Right lung (tissue), 10 donors: ENCODE measurements at places on chromosomes 16 and 17. TPM values are rescaled to one million over a fixed set of nuclear protein-coding genes. Genes with fewer than 3 reads are reported as not detected.

DNA sequence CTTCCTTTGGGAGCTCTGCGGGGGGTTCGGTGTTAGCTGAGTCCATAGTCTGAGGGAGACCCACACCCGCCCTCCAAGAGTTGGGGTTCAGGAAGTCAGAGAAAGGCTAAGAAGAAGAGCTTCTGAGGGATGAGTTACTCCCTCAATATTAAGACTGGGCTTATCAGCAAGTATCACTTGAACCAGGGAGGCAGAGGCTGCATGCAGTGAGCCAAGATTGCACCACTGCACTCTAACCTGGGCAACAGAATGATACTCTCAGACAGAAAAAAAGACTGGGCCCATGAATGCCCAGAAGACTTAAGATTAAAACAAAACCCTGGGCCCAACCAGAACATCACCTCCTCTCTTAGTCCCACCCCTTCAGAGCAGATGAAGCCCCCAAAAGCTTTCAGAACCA lies 6.0 kb downstream of the NKIRAS2 start:
- no peak for DNase-seq

Gene LRRC75A
- polyA plus RNA-seq = 5.7 TPM

Gene SNN
- polyA plus RNA-seq = 36.5 TPM

Gene IL34
- 0.63 TPM for polyA plus RNA-seq

DNA sequence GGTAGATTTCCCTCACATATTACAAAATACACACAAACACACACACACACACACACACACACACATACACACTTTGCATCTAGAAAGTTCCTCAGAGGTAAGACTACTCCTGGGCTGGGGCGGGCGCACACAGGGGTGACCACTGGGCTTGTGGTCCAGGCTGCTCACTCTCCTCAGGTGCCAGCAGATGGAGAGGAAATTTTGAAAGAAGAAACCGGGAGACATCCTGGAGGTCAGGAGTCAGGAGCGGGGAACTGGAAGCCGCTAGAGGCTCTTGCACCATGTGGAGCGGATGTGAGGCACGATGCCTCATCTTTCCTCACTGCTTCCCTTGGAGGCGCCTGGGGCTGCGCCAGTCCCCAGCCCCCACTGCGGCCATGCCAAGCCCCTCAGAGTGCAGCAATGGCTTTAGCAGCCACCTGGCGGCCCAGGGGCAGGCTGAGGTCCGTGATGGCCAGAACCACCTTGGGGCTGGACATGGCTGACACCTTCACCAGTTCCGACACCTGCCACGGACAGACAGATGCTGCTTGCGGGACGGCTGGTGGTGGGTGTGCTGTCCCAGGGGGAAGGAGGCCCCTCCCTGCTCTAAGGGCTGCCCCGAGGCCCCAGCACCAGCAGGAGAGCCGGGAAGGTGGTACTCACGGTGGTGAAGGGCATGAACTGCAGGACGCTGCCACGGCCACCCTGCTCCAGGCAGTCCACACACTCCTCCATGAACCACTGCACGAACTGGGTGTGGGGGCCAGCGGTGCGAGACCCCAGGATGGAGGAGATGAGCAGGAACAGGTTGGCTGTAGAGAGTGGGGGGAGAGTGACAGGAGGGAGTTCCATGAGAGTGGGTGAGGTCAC lies 4.1 kb downstream of the CSF3 start:
- DNase-seq = no peak

Gene DCAF7
- polyA plus RNA-seq = 101 TPM

DNA sequence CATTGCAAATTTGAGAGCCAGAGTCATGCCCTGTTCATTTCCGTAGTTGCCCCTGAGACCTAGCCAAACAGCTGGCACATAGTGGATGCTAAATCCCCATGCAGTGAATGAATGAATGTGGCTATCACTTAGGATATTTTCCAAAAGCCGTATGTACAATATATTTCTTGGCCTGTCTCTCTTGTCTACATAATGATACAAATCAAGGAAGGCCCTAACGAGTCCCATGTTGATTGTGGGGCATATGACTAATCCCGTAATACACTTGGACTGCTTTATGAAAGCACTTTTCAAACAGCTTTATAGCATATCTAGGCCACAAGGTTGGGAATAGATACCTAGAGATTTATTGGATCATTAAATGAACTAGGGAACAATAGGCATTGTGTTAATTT lies 478.0 kb downstream of the SLC39A11 start:
- DNase-seq = no peak

Gene TEKT5
- polyA plus RNA-seq = 0.31 TPM

GRCh38 chr16:68275611-68276191 lies 11.4 kb downstream of the SLC7A6 start:
- DNase-seq = no peak

Gene ESRP2
- polyA plus RNA-seq = 49.6 TPM

Gene TLCD3B
- 0.97 TPM for polyA plus RNA-seq

Gene TTLL6
- polyA plus RNA-seq = 1.9 TPM

DNA sequence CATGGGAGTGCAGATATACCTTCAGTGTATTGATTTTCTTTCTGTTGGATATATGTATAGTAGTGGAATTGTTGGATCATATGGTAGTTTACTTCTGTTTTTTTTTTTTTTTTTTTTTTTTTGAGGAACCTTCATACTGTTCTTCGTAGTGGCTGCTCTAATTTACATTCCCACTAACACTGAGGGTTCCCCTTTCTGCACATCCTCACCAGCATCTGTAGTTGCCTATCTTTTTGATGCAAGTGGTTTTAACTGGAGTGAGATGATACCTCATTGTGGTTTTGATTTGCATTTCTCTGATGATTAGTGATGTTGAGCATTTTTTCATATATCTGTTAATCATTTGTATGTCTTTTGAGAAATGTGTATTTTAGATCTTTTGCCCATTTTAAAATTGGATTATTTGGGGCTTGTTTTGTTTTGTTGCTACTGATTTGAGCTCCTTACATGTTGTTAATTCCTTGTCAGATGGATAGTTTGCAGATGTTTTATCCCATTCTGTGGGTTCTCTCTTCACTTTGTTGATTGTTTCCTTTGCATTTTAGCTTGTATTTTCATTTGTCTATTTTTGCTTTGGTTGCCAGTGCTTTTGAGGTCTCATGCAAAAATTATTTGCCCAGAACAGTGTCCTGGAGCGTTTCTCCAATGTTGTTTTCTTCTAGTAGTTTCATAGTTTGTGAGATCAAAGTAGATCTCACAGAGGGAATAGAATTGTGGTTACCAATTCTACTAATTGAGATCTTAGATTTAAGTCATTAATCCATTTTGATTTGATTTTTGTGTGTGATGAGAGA lies 25.0 kb upstream of the BCAS3 start:
- DNase-seq = no peak

Gene BRIP1
- 12.4 TPM for polyA plus RNA-seq

DNA sequence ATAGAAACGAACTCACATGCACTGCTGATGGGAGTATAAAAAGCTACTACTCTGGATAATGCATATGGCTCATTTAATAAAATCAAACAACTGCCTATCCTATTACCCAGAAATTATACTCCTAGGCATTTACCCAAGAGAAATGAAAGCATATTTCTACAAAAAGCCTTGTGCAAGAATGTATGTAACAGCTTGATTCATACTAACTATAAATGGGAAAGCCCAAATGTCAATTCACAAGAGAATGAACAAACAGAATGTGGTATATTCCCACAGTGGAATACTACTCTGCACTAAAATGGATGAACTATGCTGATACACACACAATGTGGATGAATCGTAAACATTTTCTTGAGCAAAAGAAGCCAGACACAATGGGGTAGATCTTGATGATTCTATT lies 38.4 kb downstream of the KIAA0753 start:
- DNase-seq = no peak

Gene RAB40C
- polyA plus RNA-seq = 15.3 TPM

GRCh38 chr17:35799942-35800341 lies 4.5 kb upstream of the MMP28 start:
- DNase-seq = no peak

- no peak for DNase-seq
Observed at GRCh38 chr17:19750020-19750572, 2.0 kb upstream of the ALDH3A1 start.

- DNase-seq = no peak
Observed at GRCh38 chr17:79796444-79796762, 474 bp downstream of the CBX8 start.

Gene KRTAP2-1
- polyA plus RNA-seq = not detected

GRCh38 chr17:35023538-35023937 lies 40.0 kb downstream of the RFFL start:
- DNase-seq = no peak

Gene MYOCD
- polyA plus RNA-seq = 17.1 TPM

DNA sequence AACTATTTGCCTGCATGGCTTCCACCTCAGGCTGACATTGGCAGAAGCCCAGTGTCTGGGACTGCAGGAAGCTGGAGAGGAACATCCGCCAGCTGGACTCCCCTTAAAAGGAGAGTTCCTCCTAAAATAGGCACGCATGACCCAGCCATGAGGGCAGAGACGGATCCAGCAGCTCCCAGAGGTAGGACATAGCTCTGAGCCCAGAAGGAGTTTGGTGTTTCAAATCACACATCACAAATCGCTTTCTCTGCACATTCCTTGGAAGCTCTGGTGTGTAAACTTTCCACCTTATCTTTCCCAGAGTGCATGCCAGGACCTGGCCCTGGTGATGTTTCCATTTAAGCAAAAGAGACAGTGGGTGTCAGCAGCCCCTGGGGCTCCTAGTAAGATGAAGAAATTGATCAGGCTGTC lies 231.1 kb upstream of the CDH5 start:
- no peak for DNase-seq

Gene ZNF18
- 7.4 TPM for polyA plus RNA-seq

DNA sequence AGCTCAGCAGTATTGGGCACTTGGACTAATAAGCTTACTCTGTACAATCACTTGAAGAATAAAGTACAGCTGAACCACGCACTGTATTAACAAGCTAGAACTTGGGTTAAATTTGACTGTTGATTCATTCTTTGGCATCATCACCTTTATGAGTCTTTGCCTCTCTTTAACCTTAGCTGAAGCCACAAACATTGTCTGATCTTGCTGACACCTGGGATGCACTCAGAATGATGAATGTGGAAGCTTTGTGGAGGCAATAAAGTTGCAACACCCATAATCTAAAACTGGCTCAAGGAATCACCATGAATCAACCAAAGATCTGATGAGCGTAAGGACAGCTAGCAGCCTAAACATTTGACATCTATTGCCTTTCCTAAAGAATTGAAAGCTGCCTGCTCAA lies 590.6 kb upstream of the SOX9 start:
- no peak for DNase-seq

Gene SLC47A1
- 2.1 TPM for polyA plus RNA-seq

GRCh38 chr17:75722076-75722475 lies 817 bp downstream of the ITGB4 start:
- DNase-seq = no peak

GRCh38 chr16:4911970-4912386 lies 25.0 kb downstream of the PPL start:
- no peak for DNase-seq

DNA sequence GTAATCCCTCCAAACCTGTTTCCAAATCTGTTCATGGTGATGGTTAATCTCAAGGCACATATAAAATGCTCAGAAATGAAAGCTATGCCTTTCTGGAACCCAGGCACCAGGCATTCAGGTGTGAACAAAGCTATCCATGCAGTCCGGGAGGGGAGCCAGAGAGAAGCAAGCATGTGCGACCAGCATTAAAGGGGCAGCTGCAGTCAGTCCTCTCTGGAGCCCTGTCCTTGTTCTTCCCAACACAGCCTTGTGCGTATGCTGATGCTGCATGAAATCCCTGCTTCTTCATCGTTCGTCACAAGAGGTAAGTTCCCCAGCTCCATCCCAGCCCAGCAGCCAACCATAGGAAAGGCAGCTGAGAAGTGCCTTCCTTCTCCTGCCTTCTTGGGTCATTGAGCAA lies 148.7 kb downstream of the GRIN2A start:
- DNase-seq = no peak

GRCh38 chr17:11391134-11391533 lies 150.1 kb downstream of the SHISA6 start:
- DNase-seq = no peak

DNA sequence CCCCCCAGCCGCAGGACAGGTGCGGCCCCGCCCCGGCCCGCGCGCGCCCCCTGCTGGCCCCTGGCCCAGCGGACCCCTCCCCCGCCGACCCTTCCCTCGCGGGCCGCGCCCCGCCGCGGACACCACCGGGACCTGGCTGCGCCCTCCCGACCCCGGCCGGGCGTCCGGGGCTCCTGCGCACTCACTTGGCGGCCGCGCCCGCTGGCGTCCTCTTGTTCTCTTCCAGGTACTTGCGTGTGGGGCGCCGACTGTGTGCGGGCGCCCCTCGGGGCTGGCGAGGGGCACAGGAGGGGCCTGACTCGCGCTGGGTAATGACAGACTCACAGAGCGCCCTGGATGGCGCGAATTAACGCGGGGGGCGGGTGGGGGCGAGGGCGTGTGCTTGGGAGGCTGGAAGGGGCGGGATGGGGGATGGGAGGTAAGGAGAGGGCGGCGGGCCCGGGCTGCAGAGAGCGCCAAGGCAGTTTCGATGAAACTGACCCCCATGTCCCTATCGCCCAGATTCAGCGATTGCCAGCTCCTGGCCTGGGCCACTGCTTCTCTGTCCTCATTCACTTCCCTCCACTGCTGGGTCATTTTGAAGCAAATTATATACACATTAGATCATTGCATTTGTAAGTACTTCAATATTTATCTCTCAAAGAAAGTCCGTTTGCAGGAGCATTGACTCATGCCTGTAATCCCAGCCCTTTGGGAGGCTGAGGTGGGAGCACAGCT lies 445 bp upstream of the DBNDD1 start:
- DNase-seq = no peak

GRCh38 chr17:67200727-67201301 lies 44.2 kb downstream of the HELZ start:
- no peak for DNase-seq

DNA sequence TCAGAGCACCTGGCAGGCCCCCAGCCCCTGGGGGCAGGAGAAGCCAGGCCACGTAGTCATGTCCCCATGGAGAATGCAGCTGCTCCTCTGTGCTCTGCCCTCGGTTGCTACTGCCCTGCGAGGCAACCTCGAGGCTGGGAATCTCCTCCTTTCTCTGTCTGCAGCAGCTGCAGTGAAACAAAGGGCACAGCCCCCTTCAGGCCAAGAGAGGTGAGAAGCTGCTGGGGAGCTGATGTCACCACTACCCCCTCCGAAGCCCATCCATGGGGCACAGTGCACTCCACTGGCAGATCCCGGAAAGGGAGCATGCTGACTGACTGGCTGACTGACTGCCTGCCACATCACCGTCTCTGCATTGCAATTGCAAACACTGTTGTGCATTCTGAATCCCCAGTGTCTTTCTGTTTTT lies 103.7 kb downstream of the GRIN2A start:
- no peak for DNase-seq

Gene LDHD
- polyA plus RNA-seq = 3.4 TPM

Gene SCGB1C2
- polyA plus RNA-seq = not detected

- DNase-seq = no peak
Observed at GRCh38 chr17:19313746-19314651, 48.5 kb downstream of the B9D1 start.
